ENCODE measurements at places on chromosomes 12 and 14. TPM values are rescaled to one million over a fixed set of nuclear protein-coding genes. Genes with fewer than 3 reads are reported as not detected.

- peak within 1 kb of the TSS; percentile 84 for H3K4me3 ChIP-seq
- no peaks in the 10 kb centered on the region for H3K36me3 ChIP-seq
- H3K27me3 ChIP-seq, result no peaks in the 10 kb centered on the region
- DNase-seq, result peak; percentile 89
Measured at GRCh38 chr12:122021822-122022392, at the start of gene BCL7A. Gene BCL7A, plus strand, starts transcription at chr12:122021884. Its CDS starts 208 bp downstream, at chr12:122022092.

GRCh38 chr12:107884769-107885694 is 110.5 kb downstream of the ASCL4 start:
- no peak overlapping the region for H3K27ac ChIP-seq
- no peaks in the 10 kb centered on the region for H3K4me1 ChIP-seq
- H3K36me3 ChIP-seq, result no peaks in the 10 kb centered on the region

DNA sequence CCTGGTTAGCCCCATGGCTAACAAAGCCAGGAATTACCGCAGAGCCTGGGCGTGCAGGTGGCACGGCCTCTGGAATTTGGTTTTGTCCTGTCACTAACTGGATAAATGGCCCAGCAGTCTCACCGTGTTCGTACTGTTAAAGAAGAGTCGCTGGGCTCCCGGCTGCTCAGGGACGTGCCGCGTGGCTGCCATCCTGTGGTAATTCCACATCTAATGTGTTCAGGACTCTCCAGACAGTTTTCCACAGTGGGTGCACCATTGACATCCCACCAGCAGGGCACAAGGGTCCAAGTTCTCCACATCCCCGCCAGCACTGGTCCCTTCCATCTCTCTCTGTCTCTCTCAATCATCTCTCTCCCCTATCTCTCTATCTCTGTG is 19.6 kb downstream of the NOC4L start:
- peaks cover 2% of the 10 kb centered on the region for H3K27me3 ChIP-seq
- no peak overlapping the region for H3K27ac ChIP-seq
- no peak overlapping the region for H3K4me3 ChIP-seq
- DNase-seq, result no peak

DNA sequence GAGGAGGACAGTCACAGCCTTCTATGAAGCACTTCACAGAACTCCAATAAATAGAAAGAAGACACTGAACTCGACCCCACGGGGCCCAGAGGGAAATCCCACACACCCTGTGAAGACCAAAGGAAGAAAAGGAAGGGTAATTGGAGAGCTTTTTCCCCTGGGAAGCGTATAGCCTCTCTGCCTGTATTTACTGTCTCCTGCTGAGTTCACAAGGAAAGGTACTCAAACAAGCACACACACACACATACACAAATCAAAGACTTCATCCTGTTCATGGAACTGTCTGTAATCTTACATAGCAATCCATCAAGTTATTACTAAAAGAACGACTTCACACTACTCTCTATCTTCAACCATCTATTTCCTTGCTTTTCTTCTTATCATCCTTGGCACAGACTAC is 15.3 kb downstream of the FOXN3 start:
- no peak for DNase-seq
- H3K27me3 ChIP-seq, result no peaks in the 10 kb centered on the region
- H3K4me1 ChIP-seq, result peaks cover 37% of the 10 kb centered on the region
- H3K27ac ChIP-seq, result peak overlapping the region; percentile 76

- peaks cover 29% of the 10 kb centered on the region for H3K4me1 ChIP-seq
- no peak for DNase-seq
- peak overlapping the region; percentile 29 for H3K27ac ChIP-seq
- H3K4me3 ChIP-seq, result no peak overlapping the region
- no peaks in the 10 kb centered on the region for H3K36me3 ChIP-seq
Measured at GRCh38 chr12:93137656-93138612, 208.8 kb upstream of the EEA1 start.

- H3K27ac ChIP-seq, result no peak overlapping the region
- DNase-seq, result no peak
- peaks cover 12% of the 10 kb centered on the region for H3K36me3 ChIP-seq
- H3K27me3 ChIP-seq, result no peaks in the 10 kb centered on the region
Measured at GRCh38 chr12:113263431-113263963, 42.2 kb downstream of the TPCN1 start.

The LRRC43 gene
- total RNA-seq, result 1.0 TPM

The RPGRIP1 gene
- total RNA-seq, result not detected
